Osteocyte (in vitro differentiated cells): ENCODE measurements at places on chromosomes 2 and 18. TPM values are rescaled to one million over a fixed set of nuclear protein-coding genes. Genes with fewer than 3 reads are reported as not detected.

Gene PROC
- total RNA-seq = 1.6 and 2.5 TPM in 2 replicates

Gene RAX
- total RNA-seq = not detected in 2 replicates

Gene RTP5
- total RNA-seq = not detected in 2 replicates

Gene POTEI
- 0.05 TPM in 1 of 2 replicates, not detected in the other for total RNA-seq

Gene IL1RL1
- total RNA-seq = not detected in 2 replicates

Gene G6PC2
- not detected in 2 replicates for total RNA-seq

Gene FOXD4L1
- 0.18 and 0.21 TPM in 2 replicates for total RNA-seq

Gene NEUROD1
- total RNA-seq = not detected in 2 replicates

Gene IGFBP5
- total RNA-seq = 1,145 and 1,383 TPM in 2 replicates

Gene NOSTRIN
- not detected in 2 replicates for total RNA-seq

- H3K27ac ChIP-seq = no peak overlapping the region
- H3K27me3 ChIP-seq = no peaks in the 10 kb centered on the region
- H3K4me1 ChIP-seq = peaks cover 3% of the 10 kb centered on the region
- H3K36me3 ChIP-seq = no peaks in the 10 kb centered on the region
- no peak for DNase-seq
These were observed 98.7 kb downstream of the BCL2 start for GRCh38 chr18:63220903-63221302.

GRCh38 chr2:206164261-206164862 is 4.7 kb downstream of the EEF1B2 start:
- peaks cover 18% of the 10 kb centered on the region for H3K4me1 ChIP-seq
- DNase-seq = no peak
- H3K36me3 ChIP-seq = peaks cover 34% of the 10 kb centered on the region
- H3K27me3 ChIP-seq = no peaks in the 10 kb centered on the region

- DNase-seq = peak; percentile 51
- peaks cover 17% of the 10 kb centered on the region for H3K36me3 ChIP-seq
- H3K4me3 ChIP-seq = no peak overlapping the region
- H3K4me1 ChIP-seq = peaks cover 45% of the 10 kb centered on the region
These were observed 11.1 kb downstream of the EVA1A start for GRCh38 chr2:75549401-75550253.

- H3K36me3 ChIP-seq = no peaks in the 10 kb centered on the region
- H3K27me3 ChIP-seq = peaks cover 2% of the 10 kb centered on the region
- H3K27ac ChIP-seq = no peak overlapping the region
- no peak for DNase-seq
- no peak overlapping the region for H3K4me3 ChIP-seq
These were observed 40.3 kb downstream of the TPO start for GRCh38 chr2:1453561-1453960.

GRCh38 chr2:112529757-112530156 is 12.5 kb upstream of the POLR1B start:
- no peaks in the 10 kb centered on the region for H3K27me3 ChIP-seq
- peaks cover 53% of the 10 kb centered on the region for H3K36me3 ChIP-seq
- no peak for DNase-seq
- H3K4me1 ChIP-seq = no peaks in the 10 kb centered on the region
- no peak overlapping the region for H3K4me3 ChIP-seq

GRCh38 chr2:207528980-207529329 is 807 bp upstream of the CREB1 start:
- no peaks in the 10 kb centered on the region for H3K27me3 ChIP-seq
- no peaks in the 10 kb centered on the region for H3K36me3 ChIP-seq
- H3K4me1 ChIP-seq = peaks cover 39% of the 10 kb centered on the region
- no peak for DNase-seq

- H3K27ac ChIP-seq = no peak overlapping the region
- DNase-seq = no peak
- H3K27me3 ChIP-seq = no peaks in the 10 kb centered on the region
- H3K36me3 ChIP-seq = peaks cover 13% of the 10 kb centered on the region
These were observed 60.1 kb downstream of the STRN start for GRCh38 chr2:36906277-36906676.

- no peak overlapping the region for H3K4me3 ChIP-seq
- H3K27me3 ChIP-seq = no peaks in the 10 kb centered on the region
- no peak overlapping the region for H3K27ac ChIP-seq
These were observed 178.0 kb downstream of the UBE2E3 start for GRCh38 chr2:181158427-181158826.

DNA sequence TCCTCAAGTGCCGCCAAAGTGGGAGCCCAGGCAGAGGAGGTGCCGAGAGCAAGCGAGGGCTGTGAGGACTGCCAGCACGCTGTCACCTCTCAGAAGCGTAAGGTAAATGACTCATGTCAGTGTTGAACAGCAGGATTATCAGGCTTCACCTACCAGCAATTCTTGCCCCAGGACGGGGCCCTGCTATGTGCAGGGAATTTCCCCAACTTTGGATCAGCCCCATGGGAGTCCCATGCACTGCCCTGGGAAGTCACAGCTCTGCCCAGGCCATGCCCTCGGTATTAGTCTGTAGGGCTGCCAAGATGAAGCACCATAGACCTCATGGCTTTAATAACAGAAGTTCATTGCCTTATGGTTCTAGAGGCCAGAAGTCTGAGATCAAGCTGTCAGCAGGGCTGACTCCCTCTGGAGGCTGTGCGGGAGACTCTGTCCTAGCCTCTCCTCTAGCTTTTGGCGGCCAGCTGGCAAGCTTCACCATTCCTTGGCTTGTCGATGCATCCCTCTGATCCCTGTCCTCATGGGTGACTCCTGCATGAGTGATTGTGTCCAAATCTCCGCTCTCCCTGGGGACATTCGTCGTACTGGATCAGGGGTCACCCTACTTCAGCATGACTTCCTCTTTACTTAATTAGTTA is 55.9 kb downstream of the TRPM8 start:
- DNase-seq = no peak
- peaks cover 3% of the 10 kb centered on the region for H3K27me3 ChIP-seq
- no peak overlapping the region for H3K4me3 ChIP-seq
- H3K36me3 ChIP-seq = no peaks in the 10 kb centered on the region

GRCh38 chr18:79523736-79524180 is 128.0 kb downstream of the NFATC1 start:
- no peaks in the 10 kb centered on the region for H3K36me3 ChIP-seq
- H3K4me1 ChIP-seq = peaks cover 21% of the 10 kb centered on the region
- H3K4me3 ChIP-seq = no peak overlapping the region
- DNase-seq = no peak
- no peak overlapping the region for H3K27ac ChIP-seq

GRCh38 chr2:124970030-124970429 is 944.9 kb downstream of the CNTNAP5 start:
- no peak overlapping the region for H3K4me3 ChIP-seq
- no peak for DNase-seq
- no peaks in the 10 kb centered on the region for H3K4me1 ChIP-seq
- H3K27ac ChIP-seq = no peak overlapping the region
- H3K36me3 ChIP-seq = no peaks in the 10 kb centered on the region
- no peaks in the 10 kb centered on the region for H3K27me3 ChIP-seq

- H3K27ac ChIP-seq = peak overlapping the region; percentile 32
- H3K4me1 ChIP-seq = peaks cover 23% of the 10 kb centered on the region
- no peak overlapping the region for H3K4me3 ChIP-seq
- peaks cover 49% of the 10 kb centered on the region for H3K36me3 ChIP-seq
- H3K27me3 ChIP-seq = no peaks in the 10 kb centered on the region
These were observed 198.3 kb downstream of the PIEZO2 start for GRCh38 chr18:10950876-10951630.

- no peak overlapping the region for H3K4me3 ChIP-seq
These were observed 205.1 kb downstream of the NDUFA10 start for GRCh38 chr2:239819974-239820555.

DNA sequence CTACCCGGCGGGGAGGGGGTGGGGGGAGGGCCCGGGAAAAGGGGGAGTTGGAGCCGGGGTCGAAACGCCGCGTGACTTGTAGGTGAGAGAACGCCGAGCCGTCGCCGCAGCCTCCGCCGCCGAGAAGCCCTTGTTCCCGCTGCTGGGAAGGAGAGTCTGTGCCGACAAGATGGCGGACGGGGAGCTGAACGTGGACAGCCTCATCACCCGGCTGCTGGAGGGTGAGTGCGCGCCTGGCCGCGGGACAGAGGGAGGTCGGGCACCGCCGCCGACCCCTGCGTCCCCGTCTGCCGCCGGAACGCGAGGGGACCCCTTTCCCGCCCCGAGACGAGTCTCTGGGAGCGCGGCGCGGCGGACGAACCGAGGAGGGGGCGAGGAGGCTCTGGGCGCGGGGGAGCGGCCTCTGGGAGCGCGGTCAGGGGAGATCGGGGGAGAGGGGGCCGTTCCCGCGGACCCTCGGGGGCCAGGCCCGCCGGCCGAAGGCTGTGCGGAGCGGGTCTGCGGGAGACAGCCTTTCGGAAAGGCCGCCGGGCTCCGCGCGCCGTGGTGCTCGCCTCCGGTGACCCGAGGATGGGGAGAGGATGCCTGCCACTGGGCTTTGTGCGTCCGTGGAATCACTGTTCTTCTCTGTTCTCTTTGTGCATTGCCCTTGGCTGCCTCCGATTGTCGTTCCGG is 463 bp downstream of the PPP1CB start:
- peaks cover 45% of the 10 kb centered on the region for H3K4me1 ChIP-seq
- H3K27ac ChIP-seq = peak overlapping the region; percentile 98
- peak overlapping the region; percentile 88 for H3K4me3 ChIP-seq
- no peak for DNase-seq

DNA sequence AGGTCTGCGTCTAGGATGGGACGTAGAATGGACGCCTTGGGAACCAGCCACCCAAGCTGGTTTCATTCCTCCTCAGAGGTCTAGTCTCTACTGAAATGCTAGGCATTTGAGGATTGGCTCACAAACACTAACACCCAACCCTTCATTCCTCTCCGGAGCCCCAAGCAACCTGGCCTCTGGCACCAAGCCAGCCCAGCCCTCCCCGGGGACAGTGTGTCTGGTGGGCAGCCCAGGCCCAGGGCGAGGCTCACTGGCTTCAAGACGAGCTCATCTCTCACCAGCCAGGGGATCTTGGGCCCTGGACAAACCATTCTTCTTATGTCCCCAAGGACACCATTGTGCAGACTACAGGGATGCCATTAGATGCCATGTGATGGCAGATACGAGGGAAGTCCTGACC is 182.5 kb downstream of the CTIF start:
- no peak for DNase-seq
- H3K4me3 ChIP-seq = no peak overlapping the region
- H3K36me3 ChIP-seq = peaks cover 45% of the 10 kb centered on the region
- peak overlapping the region; percentile 31 for H3K27ac ChIP-seq

- peak overlapping the region; percentile 83 for H3K27ac ChIP-seq
- no peaks in the 10 kb centered on the region for H3K36me3 ChIP-seq
- no peak overlapping the region for H3K4me3 ChIP-seq
- H3K4me1 ChIP-seq = peaks cover 20% of the 10 kb centered on the region
- no peak for DNase-seq
These were observed 1109.2 kb downstream of the LRP1B start for GRCh38 chr2:141021611-141022010.

GRCh38 chr2:151269798-151270568 is 8.3 kb upstream of the RBM43 start:
- no peak for DNase-seq
- no peak overlapping the region for H3K4me3 ChIP-seq
- no peaks in the 10 kb centered on the region for H3K27me3 ChIP-seq
- H3K4me1 ChIP-seq = no peaks in the 10 kb centered on the region

DNA sequence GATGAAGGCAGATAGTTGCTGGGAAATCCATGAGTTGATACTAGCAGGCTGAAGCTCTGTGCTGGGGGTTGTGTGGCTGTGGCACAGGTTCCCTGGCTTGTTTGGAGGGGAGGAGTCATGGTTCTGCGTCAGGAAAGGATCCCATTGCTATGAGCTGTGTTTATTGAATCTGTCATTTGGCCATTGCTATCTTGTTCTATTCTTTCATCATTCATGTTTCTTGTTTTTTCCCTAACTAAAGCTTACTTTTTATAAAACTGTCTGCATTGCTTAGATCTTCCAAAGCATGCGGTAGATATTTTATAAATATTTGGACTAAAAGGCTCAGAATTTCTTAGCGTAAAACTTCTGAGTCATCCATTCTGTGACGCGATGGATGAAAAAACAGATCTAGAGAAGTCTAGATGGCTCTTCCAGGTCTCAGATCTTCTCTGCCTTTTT is 335.3 kb downstream of the PTPRM start:
- H3K27me3 ChIP-seq = no peaks in the 10 kb centered on the region
- H3K4me1 ChIP-seq = peaks cover 48% of the 10 kb centered on the region
- no peak overlapping the region for H3K4me3 ChIP-seq
- no peak for DNase-seq
- peak overlapping the region; percentile 84 for H3K27ac ChIP-seq

- H3K27ac ChIP-seq = no peak overlapping the region
- H3K4me3 ChIP-seq = no peak overlapping the region
- H3K27me3 ChIP-seq = peaks cover 39% of the 10 kb centered on the region
- DNase-seq = no peak
- H3K36me3 ChIP-seq = no peaks in the 10 kb centered on the region
These were observed 18.5 kb downstream of the NEURL3 start for GRCh38 chr2:96486696-96487095.

DNA sequence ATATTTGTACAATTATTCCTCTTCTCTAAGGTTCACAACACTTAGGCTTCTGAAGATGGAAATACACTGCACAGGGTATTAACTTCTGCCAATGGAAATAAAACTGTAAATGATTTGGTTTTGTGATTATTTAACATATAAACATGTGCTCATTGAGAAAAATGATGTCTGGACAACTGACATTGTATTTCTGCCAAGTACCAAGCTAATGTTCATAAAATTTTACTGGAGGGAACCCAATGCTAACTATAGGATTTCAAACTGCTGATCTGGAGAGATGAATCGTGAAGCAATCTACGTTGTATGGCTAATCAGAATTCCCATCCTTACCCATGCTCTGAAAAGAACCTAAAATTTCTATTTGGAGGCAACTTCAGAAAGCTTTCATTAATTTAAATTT is 279.7 kb downstream of the NRXN1 start:
- no peak for DNase-seq
- no peak overlapping the region for H3K27ac ChIP-seq
- H3K27me3 ChIP-seq = no peaks in the 10 kb centered on the region

- peak; percentile 93 for DNase-seq
- H3K27ac ChIP-seq = peak overlapping the region; percentile 89
These were observed 10.6 kb downstream of the DNAJB2 start for GRCh38 chr2:219289537-219290361.
